Effector memory CD4-positive, alpha-beta T cell (primary cell): ENCODE measurements at places on chromosomes 13 and 19.

DNA sequence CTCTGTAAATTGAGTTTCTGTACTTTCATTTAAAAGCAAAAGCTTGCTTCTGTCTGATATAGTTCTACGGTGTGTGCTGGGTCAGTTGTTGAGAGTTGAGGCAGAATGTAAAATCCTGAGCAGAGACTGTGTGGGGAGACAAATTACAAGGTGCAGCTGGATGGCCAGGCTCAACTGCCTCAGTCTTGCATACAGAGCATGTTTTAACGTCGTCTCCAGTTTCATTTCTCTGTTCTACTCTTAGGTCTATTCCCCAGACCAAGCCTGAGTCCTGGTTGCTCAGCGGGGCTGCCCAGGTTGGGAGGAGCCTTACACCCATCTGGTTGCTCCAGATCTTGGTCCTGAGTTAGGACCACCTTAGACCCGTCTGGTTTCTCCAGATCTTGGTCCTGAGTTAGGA is 54.4 kb upstream of the MEDAG start:
- no peak for DNase-seq

GRCh38 chr19:6613711-6614110 is 22.8 kb upstream of the CD70 start:
- DNase-seq = no peak

GRCh38 chr19:55591555-55591954 is 7.8 kb downstream of the FIZ1 start:
- DNase-seq = no peak

DNA sequence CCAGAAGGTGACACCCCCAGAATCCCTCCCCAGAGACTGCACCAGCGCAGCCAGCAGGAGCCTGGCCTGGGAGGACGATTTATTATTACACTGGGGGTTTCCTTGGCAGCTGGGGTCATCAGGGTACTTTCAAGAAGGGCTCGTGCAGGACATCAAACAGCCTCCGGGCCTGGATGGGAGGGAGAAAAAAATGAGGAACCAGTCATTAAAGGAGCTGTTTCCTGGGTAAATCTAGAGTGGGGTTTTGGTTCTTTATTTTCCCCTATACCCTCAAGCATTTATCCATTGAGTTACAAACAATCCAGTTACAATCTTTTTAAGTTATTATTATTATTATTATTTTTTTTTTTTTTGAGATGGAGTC is 3.1 kb downstream of the POLR1G start:
- DNase-seq = no peak

DNA sequence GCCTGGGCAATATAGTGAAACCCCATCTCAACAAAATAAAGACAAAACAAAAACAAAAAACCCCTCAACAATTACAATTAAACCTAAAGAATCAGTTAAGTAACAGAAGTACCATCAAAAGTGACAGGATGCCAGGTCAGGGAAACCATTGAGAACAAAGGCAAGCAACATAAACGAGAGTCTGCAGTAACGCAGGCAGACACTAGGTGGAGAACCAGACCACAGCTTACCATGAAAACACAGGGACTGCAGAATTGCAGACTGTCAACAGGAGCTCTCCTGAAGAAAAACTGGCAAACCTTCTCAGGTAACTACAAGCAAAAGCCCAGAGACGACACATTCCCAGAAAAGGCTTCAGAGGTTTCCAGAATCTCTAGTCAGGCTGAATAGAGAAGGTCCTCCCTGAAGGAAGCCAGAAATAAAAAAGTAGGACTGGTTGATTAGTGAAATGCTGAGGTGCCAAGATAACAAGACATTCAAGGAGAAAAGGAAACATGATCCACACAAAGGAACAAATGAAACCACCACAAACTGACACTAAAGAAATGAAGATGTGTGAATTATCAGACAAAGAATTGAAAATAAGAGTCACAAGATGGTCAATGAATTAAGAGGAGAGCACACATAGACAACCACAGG is 2.2 kb upstream of the ZNF665 start:
- DNase-seq = peak; percentile 57

DNA sequence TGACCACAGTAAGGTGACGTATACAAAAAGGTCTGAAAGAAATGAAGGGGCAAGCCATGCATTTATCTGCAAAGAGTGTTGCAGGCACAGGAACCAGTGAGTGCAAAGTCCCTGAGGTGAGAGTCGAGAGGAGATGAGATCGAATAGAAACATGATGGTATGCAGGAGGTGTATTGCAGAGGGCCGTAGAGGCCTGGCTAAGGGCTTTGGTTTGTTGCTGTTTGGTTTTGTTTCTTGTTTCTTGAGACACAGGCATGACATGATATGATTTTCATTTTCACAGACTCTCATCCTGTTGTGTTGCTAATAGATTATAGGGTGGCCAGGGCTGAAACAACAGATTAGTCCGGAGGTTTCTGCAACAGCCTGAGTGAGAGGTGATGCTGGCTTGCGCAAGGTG is 80.4 kb downstream of the HSPH1 start:
- no peak for DNase-seq

- no peak for DNase-seq
These were observed 61.3 kb downstream of the NUFIP1 start for GRCh38 chr13:44927968-44928367.

DNA sequence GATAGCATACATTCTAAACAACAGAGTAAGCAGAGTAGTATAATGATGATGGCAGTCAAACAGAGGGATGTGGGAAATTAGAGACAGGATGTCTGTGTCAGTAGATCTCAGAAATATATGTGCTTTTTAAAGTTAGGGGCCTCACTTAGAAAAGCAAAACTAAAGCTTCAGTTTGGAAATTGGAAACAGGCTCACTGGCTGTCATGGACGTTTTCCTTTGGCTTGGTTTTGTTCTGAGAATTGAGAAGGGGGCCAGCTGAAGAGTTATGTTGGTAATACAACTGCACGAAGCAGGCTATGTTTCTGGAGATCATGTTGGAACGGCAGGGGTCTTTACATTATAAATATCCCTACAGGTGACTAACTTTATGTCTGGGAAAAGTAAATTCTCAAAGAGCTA is 261.3 kb downstream of the LMO7 start:
- DNase-seq = no peak

DNA sequence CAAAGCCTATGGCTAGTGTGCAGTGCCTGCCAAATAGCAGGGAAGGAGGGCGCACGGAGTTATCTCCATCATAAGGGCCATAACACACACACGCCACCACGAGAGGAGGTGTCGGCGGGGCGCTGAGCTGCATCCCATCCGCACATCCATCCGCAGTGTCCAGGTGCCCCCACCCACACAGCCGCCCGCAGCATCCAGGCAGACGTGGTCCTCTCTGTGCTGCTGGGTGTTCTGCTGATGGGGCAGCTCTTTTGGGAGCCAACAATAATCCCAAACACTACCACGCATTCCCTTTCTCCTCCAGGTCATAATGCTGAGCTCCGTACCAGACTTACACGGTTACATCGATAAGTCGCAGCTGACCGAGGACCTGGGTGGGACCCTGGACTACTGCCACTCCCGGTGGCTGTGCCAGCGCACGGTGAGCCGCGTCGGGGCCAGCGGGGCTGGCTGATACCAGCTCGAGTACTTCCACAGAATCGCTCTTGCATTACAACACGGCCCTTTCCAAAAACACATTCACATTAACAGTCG is 41.5 kb upstream of the F7 start:
- no peak for DNase-seq

DNA sequence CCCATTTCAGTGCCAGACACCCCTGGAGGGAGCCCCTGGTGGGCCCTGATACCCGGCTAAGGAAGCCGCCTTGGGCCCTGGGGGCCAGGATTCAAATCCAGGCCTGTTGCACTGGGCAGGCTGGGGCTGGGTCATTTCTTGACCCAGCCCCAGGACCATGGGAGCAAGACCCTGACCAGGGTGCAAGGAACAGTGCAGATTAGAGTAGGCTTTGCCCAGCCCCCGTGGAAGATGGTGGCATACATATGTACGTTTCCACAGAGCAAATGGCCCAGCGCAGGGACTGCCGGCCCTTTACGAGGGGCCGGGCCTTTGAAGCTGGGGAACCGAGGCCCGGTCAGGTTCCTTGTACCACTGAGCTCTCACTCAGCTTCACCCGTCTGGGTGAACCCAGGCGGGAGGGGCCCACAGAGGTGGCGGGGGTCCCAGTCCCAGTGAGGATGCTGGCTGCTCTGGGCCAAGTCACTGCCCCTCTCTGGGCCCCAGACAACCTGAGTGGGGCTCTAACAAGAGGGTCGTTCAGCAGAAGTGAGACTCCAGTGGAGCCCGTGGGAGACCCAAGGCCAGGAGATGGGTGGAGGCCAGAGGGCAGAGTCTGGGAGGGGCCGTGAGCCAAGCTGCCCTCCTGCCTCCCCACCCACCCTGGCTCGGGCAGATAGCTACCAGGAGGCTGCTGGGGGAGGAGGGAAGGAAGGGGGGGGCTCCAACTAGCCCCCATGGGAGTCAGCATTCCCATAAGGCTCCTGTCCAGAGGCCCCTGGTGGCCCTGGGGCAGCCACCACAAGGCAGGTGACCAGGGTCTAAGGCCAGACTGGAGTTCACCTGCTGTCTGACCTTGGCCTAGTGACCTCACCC is 2.7 kb downstream of the MKNK2 start:
- DNase-seq = no peak

- no peak for DNase-seq
These were observed 14.5 kb upstream of the RAB20 start for GRCh38 chr13:110576070-110576394.

- no peak for DNase-seq
These were observed 111.8 kb downstream of the SACS start for GRCh38 chr13:23321535-23322241.

DNA sequence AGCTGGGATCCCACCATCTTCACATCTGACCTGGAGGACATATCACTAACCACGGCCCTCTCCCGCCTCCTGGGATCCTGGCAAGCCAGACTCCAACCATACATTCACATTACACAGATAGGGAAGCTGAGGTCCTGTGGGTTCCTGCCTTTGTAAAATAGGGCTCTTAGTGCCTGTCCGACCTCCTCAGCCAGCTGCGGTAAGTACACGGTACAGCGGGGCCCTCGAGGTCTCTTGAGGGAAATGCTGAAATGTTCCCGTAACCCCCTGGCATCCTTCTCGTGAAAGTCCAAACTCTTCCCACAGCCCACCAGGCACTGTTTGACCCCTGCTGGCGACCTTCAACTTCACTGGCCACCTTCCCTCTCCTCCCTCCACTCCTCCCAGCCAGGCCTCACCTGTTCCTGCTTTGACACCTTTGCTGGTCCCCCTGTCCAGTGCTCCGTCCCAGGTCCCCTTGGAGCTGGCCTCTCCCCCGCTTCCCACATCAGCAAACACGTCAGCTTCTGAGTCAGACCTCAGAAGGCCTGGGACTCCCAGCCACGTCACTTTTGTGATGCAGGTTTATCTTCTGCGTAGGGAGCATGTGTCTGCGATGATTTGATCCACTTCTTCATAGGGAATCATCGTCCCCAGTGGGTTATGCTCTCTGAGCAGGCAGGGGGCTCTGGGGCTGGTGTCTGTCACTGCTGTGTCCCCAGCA is 8.8 kb upstream of the GNG7 start:
- DNase-seq = no peak

GRCh38 chr13:75666646-75667351 is 30.7 kb downstream of the LMO7 start:
- DNase-seq = no peak

- no peak for DNase-seq
These were observed 25.0 kb downstream of the HSPH1 start for GRCh38 chr13:31136724-31137123.

- no peak for DNase-seq
These were observed 10.3 kb upstream of the GAS6 start for GRCh38 chr13:113874177-113874576.

DNA sequence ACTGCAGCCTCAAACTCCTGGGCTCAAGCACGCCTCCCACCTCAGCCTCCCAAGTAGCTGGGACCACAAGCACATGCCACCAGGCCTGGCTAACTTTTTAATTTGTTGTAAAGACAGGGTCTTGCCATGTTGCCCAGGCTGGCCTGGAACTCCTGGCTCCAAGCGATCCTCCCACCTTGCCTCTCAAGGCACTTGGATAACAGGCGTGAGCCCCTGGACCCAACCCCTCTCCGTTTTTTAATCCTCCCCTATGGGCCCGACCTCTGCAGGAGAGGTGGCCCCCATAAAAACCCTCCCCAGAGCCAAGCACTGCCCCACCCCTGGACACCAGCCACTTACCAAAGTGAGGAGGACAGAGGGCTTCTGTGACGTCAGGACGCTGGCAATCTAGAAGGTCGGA is 28.6 kb downstream of the PEPD start:
- no peak for DNase-seq

GRCh38 chr19:35673121-35673804 is 6.9 kb downstream of the UPK1A start:
- DNase-seq = peak; percentile 4

- no peak for DNase-seq
These were observed 32.0 kb downstream of the DHX34 start for GRCh38 chr19:47381121-47381520.

GRCh38 chr13:49444524-49445395 is 686 bp downstream of the SETDB2 start:
- DNase-seq = peak; percentile 18

- DNase-seq = no peak
These were observed 526.0 kb upstream of the SPRY2 start for GRCh38 chr13:80866921-80867320.

DNA sequence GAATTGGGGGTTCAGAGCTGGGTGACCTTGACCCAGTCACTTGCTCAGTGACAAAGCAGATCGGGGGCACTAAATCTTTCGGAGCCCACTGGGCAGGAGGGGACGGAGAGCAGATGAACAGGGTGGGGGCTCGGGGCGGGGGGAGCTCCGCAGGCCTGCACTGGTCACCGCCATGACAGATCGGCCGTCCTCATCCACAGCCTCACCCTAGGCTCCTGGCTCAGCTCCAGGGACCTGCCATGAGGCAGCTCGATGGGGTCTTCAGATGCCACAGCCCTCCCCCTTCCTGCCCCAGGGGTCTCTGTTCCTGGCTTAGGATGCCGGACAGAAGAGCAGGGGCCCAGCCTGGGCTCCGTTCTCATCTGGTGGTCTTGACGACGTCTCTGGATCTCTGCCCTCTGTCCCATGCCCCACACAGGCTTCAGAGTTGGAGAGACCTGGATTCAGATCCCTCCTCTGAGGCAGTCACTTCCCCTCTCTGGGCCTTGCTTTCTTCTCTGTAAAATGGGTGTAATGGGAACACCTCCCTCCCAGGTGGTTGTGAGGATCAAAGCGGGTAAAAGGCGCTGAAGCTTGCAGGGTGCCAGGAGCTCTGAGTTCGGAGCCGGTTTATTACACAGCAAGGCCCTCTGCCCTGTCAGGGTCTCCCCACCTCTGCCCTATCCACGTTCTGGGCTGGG is 3.0 kb downstream of the KDM4B start:
- DNase-seq = no peak

GRCh38 chr13:36601186-36601585 is 72.6 kb upstream of the SERTM1 start:
- DNase-seq = no peak

DNA sequence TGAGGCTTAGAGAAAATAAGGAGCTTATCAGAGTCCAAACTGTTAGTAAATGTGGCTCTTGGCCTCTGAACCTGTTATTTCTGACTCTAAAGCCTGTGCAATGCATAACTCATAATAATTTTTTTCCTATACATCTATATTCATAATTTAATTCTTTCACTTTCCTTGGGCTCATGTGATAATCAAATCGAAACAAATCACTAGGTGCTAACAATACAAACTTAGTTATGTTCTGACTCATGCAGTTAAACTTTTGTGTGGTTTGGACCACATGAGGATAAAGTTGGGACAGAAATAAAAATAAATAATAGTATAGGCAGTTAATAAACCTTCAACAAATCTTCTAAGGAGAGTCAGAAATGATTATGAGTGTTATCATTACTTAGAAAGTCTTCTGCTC is 1629.0 kb downstream of the OLFM4 start:
- DNase-seq = no peak

GRCh38 chr13:41780715-41781706 is 179.9 kb downstream of the VWA8 start:
- DNase-seq = no peak
